CMK (cell line): ENCODE measurements at places on chromosomes 3 and 15.

- DNase-seq: no peak
Measured at GRCh38 chr15:77352887-77353286, 67.0 kb downstream of the PEAK1 start.

GRCh38 chr15:61025308-61025707 is 203.8 kb downstream of the RORA start:
- DNase-seq: no peak

DNA sequence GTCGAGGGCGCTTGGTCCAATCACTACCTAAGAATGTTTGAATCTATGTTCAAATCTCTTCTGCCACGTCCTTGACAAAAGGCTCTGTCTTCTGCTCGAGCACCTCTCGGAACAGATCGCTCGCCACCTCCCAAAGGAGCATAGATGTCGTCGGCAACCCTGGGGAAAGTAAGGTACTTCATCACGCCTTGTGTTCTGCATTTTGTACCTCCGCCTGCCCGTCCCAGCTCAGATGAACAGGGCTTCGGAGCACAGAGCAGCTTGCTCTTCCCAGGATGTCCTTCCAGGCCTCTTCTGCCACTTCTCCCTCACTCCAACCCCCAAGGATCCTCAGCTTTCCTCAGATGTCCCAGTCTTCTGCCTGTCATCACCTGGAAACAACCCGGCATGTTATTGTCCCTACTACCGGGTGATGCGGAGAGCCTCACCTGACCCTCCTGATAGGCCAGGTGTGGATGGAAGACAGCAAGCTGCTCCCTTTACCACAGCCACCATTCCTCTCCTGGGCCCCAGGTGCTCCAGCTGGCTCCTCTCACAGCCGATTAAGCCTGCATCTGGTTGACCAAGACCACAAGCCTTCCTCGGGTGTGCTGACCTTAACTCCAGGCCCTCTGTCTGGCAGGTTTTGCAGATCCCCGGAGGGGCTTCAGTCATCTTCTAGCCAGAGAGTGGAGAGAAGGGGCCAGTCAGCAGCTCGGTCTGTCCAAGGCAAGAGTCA is 270.5 kb downstream of the FAM43A start:
- no peak for DNase-seq

GRCh38 chr3:131903988-131904415 is 130.8 kb downstream of the CPNE4 start:
- DNase-seq: no peak

- no peak for DNase-seq
Measured at GRCh38 chr3:12832350-12833221, 8.8 kb downstream of the RPL32 start.

GRCh38 chr3:10577486-10577885 is 72.1 kb upstream of the ATP2B2 start:
- DNase-seq: no peak

DNA sequence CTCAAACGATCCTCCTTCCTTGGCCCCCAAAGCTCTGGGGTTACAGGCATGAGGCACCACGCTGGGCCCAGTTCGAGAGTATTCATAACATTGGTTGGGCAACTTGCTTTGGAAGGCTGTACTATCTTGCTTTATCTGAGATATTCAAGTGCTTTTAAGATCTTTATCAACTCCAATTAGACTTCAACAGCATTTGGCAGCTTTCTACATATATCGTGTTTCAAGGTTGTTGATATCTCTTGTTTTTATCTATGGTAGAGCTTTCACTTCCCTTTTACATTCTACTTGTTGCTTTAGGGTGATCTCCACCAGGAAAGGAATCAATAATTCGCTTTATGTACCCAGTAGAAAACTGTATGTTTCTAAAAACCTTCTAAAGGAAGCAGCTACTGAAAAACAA is 395.3 kb downstream of the IL5RA start:
- DNase-seq: no peak

GRCh38 chr15:89550427-89550826 is 24.8 kb upstream of the TICRR start:
- no peak for DNase-seq

DNA sequence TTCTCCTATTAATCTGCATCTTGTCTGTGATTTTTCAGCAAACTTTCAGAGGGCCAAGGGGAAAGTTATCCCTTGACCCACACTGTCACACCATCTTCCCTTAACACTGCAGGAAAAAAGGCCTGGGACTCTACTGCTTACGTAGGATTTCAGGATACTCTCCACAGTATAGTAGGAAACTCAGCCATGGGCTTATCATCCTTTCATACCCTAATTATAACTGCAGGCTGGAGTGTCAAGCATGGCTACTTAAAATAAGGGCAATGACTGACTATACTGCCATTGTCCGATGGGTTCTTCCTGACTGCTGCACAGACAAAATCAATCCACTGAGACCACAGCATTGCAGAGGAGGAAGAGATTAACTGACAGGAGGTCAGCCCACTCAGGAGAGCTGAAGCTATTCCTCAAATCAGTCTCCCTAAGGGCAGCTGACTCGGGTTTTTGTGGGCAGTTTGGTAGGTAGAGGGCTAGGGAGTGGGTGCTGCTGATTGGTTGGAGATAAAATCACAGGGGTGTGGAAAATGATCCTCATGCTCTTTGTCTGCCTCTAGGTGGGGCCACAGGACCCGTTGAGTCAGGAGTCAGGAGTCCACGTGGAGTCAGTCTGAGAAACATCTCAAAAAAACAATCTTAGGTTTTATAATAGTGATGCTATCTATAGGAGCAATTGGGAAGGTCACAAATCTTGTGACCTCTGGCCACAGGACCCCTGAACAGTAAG is 118.2 kb upstream of the STRIT1 start:
- DNase-seq: no peak

DNA sequence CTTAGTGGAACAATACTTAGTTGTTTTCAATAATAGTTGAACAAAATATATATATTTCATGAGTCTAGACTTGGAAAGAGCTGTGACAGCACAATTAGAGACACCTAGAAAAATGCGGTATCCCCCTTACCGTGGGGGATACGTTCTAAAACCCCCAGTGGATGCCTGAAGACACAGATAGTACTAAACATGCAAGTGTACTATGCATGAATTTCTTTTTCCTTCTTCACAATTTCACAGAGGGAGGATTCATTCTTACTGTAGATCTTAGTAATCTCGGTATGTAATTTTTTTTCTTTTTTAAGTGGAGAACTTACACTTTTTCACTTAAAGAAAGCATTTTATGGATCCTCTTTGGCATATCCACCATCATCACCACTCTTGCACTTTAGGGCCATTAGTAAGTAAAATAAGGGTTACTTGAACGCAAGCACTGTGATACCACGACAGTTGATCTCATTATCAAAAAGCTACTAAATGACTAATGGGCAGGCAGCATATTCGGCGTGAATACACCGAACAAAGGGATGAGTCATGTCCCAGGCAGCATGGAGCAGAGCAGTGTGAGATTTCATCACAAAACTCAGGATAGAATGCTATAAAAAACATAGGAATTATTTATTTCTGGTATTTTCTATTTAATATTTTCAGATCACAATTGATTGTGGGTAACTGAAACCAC is 72.3 kb upstream of the ZNF280D start:
- DNase-seq: no peak

DNA sequence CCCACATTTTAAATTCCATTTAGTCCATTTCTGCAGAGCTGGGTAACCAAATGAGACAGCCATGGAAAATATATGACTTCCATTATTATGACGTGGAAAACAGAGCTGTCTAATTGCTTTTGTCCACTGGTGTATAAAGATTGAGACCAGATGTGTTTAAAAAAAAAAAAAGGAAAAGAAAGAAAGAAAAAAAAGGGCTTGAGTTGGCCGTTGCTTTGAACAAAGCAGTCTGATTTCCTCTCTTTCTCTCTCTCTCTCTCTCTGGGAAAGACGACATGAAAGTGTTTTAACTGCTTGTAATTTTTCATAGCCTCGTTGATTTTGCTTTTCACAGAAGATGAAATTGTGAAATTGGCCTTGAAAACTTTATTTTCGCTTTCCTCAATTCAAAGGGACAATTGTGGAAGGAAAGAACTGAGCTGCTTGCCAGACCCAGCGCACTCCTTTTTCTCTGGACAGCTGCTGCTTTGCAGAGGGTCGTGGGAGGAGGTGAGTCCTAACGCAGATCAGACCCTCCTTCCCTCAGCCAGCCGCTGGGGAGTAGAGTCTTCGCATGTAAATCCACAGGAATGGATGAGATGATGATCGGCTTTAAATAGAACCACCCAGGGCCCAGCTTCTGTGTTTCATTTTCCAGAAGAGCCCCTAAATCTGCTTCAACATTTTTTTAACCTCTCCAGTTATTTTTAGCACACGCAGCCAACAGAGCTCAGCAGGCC is 42.8 kb upstream of the UBE2E1 start:
- no peak for DNase-seq

- no peak for DNase-seq
Measured at GRCh38 chr3:122560680-122561079, 3.4 kb downstream of the PARP9 start.

DNA sequence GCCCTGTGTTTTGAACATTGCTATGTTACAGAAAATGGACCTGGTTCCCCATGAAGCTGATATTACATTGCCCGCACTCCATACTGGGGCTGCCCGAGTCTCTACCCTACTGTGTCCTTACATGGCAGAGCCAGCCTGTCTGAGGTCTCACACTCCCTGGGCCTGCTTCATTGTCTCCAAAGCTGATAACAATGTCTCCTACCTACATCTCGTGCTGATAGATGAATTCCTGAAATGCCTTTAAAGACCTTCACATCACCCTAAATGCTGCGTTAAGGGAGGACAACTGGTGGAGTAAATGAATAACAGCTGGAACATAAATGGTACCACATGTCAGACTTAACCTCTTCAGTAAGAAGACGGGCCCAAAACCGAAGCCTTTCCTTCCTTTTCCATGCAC is 62.9 kb upstream of the PTX3 start:
- no peak for DNase-seq

DNA sequence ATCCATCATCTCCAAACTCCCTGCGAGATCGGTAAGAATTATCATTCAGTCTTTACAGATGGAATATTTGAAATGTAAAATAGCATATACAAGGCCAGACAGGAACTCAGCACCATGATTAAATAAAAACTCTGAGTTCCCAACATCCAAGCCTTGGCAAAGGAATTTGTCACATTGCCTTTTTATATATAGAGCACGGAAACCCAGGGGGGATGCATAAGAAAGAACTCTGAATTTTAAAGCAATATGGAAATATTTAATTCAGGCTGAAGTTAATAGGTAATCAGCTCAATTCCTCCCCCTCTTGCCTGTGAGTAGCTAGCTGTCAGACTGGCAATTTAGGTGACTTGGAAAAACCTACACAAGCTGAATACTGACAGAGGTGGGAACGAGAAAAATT is 217.9 kb upstream of the KCNMB2 start:
- no peak for DNase-seq

GRCh38 chr15:45143946-45144345 is 14.2 kb downstream of the DUOX1 start:
- no peak for DNase-seq

- DNase-seq: no peak
Measured at GRCh38 chr15:53979051-53979788, 979 bp downstream of the UNC13C start.

GRCh38 chr3:188706176-188706575 is 465.6 kb upstream of the TPRG1 start:
- no peak for DNase-seq

GRCh38 chr15:82655606-82656005 is 8.4 kb upstream of the CPEB1 start:
- DNase-seq: no peak

GRCh38 chr15:79372428-79372827 is 59.7 kb upstream of the MINAR1 start:
- no peak for DNase-seq

DNA sequence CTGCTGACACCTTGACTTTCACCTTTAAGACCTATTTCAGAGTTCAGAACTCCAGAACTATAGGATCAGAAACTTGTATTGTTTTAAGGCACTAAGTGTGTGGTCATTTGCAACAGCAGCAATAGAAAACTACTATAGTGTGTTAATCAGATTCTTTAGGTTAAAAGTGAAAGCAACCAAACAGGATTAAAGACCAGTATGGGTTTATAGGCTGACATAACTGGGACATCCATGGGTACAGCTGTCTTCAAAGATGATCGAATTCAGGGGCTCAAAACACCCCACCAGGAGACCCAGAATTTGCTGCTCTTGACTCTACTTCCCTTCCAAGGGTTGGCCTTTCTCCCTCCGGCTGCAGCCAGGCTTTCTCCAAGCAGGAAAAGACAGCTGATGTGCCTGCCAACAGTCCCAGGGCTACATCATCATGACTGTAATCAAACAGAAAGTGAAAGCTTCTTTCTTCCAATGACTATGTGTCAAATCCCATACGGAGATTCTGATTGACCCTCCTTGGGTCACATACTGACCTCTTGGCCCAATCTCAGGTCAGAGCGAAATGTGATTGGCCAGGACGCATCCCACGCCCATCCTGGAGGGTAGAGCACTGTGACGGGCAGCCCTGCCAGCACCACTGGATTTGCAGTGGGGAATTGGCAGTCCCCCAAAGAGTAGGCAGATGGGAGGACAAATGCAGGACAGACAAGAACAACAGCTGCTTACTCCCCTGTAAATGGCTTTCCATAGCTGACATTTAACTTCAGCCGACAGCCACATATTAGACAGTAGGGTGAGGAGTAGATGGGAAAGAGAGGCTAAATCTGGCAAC is 51.4 kb upstream of the RNF7 start:
- no peak for DNase-seq

- DNase-seq: no peak
Measured at GRCh38 chr15:81160312-81161159, 26.5 kb downstream of the CFAP161 start.

- DNase-seq: no peak
Measured at GRCh38 chr3:3666664-3667063, 132.6 kb upstream of the LRRN1 start.

DNA sequence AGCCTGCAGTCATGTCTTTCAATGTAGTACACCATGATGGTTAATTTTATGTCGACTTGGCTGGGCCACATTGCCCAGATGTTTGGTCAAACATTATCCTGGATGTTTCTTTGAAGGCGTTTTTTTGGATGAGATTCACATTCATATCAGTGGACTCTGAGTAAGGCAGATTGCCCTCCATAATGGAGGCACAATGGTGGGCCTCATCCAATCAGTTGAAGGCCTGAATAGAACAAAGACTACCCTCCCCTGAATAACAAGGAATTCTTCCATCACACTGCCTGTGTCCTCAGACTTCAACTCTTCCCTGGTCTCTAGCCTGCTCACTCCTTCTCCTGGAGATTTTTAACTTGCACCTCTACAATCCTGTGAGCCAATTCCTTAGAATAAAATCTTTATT is 83.8 kb upstream of the CHL1 start:
- no peak for DNase-seq

DNA sequence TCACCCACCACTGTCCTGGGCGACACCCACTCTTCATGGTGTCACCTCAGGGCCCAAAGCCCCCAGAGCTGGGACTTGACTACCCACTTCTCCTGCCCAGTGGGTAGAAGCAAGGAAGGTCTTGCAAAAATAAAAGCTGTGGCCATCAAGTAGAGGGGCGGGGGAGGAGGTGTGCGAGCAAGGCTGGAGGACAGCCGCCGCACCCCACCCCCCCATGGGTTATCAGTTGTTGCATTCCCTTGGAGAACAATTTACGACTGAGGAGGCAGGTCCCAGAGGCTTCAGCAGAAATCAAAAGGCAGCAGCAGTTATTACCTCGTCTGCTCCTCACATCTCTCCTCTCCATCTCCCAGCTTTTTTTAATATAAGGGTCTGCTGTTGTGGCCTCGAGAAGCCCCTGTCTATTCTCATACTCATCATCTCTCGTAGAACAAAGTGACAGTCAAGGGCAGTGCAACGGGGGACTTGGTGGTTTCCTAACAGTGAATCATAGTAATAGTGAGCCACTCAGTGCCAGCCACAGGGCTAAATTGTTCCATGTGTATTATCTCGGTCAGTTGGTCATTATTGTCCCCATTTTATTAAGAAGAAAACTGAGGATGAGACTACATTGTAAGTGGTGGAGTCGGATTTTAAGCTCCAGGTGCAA is 116.4 kb downstream of the PDCD6IP start:
- DNase-seq: no peak
